ENCODE measurements at places on chromosomes 16 and 17.
A peak's percentile ranks its signal among the peaks of the same experiment; 100 is the strongest.

- no peak for DNase-seq
Observed at GRCh38 chr16:89373355-89374110, 116.8 kb downstream of the ANKRD11 start.

DNA sequence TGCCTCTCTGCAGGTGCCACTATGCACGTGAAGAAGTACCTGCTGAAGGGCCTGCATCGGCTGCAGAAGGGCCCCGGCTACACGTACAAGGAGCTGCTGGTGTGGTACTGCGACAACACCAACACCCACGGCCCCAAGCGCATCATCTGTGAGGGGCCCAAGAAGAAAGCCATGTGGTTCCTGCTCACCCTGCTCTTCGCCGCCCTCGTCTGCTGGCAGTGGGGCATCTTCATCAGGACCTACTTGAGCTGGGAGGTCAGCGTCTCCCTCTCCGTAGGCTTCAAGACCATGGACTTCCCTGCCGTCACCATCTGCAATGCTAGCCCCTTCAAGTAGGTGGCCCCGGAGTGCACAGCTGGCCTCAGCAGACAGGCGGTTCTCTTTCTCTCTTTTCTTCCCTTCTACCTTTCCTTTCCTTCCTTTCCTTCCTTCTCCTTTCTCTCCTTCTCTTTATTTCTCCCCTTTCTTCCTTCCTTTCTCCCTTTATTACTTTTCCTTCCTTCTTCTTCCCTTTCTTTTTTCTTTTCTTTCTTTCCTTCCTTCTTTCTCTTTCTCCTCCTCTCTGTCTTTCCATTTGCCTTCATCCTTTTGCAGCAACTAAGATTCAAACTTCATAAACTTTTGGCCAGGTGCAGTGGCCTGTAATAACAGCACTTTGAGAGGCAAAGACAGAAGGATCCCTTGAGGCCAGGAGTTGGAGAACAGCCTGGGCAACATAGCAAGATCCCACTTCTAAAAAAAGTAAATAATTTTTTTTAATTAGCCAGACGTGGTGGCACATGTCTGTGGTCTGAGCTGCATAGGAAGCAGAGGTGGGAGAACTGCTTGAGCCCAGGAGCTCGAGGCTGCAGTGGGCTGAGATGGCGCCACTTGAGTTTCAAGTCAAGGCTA lies 46.7 kb downstream of the SCNN1B start:
- DNase-seq = no peak

- no peak for DNase-seq
Observed at GRCh38 chr16:10945065-10945787, 862 bp downstream of the CLEC16A start.

- DNase-seq = no peak
Observed at GRCh38 chr17:57121308-57122042, 36.4 kb downstream of the AKAP1 start.

DNA sequence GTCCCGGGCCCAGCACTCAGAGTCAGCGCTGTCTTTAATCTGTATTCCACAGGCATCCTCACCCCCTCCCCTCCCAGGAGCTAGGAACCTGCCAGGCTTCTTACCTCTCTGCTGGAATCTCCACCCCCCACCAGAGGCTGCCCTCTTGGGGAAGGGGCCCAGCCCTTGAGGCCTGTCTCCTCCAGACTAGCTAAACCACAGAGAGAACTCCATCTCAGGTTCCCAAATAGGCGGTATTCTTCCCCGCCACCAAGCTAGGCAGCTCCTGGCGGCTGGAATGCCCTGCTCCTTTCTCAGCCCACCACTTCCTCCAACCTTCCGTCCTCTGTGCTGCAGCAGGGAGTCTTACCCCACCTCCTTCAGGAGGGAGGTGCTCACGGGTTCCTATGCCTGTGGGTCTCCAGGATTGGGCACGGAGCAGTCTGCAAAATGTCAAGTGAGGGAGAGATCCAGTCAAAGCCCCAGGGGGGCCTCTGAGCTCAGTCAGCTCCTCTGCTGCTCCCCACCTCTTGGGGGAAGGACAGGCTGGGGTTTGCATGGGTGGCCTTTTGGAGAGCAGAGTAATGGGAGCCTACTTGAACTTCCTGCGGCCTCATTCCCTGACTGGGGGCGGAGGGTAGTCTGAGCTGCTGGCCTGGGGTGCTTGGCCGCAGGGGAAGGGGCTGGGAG lies 55.7 kb downstream of the SREBF1 start:
- DNase-seq = peak; percentile 50

DNA sequence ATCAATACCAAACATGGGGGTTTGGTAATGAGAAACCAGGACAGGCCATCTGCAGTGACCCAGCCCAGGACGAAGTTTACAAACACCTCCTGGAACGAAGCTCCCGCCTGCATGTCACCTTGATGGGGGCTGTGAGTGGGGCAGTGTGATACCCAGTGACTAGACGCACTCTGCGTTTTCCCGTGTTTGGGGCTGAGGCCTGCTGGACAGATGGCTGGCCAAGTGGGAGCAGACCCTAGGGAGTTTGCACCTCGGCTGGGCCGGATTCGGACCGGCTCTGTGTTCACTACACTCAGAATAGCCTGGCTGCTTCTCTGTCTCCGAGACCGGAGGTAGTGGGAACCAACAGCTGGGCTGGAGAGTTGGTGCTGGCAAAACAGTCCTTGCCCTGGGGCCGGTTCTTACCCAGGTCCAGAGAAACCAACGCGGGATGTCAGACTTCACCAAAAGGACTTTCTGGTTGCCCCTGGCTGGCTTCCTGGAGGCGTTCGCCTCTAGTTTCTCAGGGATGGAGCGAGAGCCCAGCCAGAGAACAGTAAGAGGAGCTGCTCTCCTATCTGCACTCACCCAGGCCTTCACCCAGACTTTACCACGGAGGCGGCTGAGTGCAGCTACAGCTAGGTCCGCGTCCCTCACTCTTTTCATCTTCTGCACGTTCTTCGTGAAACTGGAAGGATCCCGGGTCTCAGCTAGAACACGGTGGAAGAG lies 20.4 kb downstream of the CARHSP1 start:
- DNase-seq = no peak

- no peak for DNase-seq
Observed at GRCh38 chr17:39671651-39672521, 3.6 kb downstream of the PNMT start.

GRCh38 chr17:8474826-8475225 lies 39.1 kb downstream of the NDEL1 start:
- DNase-seq = no peak

- DNase-seq = no peak
Observed at GRCh38 chr16:14415291-14415690, 214.8 kb downstream of the PARN start.

DNA sequence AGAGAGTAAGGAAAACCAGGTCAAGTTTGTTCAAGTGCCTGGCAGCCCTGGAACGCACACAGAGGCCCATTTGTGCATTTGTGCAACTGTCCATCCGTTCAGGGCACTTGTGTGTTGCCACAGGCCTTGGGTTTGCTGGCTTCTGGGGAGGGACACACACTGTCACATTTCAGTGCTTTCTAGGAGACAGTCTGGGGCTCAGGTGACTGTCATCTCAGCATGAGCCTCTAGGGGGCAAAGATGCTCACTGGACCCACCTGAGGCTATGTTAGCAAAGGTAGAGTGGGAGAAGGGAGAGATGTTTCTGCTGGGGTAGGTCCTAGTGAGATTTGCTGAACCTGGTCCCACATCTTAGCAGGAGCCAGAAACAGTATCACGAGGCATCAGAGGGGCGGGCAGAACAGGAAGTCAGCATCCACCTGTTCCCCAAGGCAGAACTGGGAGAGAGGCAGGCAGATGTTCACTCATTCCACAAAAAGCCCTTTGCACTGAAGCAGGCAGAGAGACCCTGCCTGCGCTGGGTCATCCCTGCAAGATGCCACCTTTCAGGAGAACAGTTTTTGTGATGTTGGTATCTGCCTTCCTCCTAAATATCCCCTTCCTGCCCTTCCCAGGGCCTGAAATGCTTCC lies 48.5 kb downstream of the RAI1 start:
- DNase-seq = no peak

DNA sequence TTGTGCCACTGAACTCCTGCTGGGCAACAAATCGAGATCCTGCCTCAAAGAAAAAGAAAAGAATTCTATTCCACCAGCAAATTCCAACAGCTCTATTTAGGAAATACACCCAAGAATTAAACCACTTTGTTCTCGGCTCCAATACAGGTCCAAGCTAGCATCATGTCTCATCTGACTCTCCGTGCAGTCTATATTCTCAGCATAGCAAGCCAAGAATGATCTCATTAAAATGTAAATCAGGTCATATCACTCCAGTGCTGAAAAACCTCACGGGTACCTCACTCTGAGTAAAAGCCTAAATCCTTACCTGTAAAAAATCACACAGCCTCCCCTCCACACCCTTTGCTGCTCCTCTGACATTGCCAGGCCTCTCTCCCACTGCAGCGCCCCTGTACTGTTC lies 23.9 kb downstream of the UBE2G1 start:
- DNase-seq = no peak

GRCh38 chr17:51463353-51463752 lies 203.0 kb downstream of the UTP18 start:
- no peak for DNase-seq

DNA sequence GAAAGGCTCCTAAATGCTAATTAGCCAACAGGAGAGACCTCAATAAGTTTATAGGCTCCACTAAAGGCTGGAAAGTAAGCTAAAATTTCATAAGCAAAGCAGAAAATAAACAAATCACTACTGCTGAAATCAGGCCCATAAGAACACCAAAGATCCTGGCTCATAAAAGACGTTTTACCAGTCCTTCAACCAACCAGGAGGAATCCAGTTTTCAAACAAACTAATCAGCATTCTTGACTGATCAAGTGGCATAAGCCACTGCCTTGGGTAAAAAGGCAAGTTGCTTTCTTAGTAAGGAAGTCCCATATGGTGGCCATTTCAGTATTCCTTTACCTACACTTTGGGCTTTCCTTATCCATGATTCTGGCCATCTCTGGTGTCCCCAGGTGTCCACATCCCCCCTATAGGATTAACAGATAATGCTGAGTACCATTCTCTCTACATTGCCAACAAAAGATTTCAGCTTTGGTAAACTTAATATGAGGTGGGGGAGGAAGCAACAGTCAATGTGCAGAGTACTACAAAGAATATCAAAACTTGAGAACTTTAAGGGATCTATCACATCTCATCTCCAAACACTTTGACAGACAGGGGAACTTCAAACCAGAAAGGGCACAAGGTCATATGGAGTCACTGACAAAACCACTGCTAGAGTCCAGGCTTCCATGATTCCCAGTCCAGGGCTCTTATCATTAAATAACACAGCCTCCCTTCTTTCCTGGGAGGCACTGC lies 1.3 kb downstream of the TOM1L2 start:
- no peak for DNase-seq

GRCh38 chr17:13885550-13885949 lies 183.8 kb upstream of the COX10 start:
- no peak for DNase-seq

GRCh38 chr16:89012622-89012995 lies 35.6 kb upstream of the CBFA2T3 start:
- DNase-seq = no peak

- no peak for DNase-seq
Observed at GRCh38 chr17:17060930-17061329, 18.7 kb downstream of the MPRIP start.

- DNase-seq = no peak
Observed at GRCh38 chr17:30101686-30102390, 14.8 kb upstream of the NSRP1 start.

GRCh38 chr16:55655381-55655896 lies 349 bp upstream of the SLC6A2 start:
- no peak for DNase-seq

GRCh38 chr16:20409398-20410120 lies at the start of gene ACSM5:
TSS of gene ACSM5 (plus strand) at chr16:20409534. CDS start at chr16:20411485, 1,951 bp downstream.
- no peak for DNase-seq

GRCh38 chr17:44266402-44267164 lies 1.4 kb downstream of the SLC4A1 start:
- no peak for DNase-seq

DNA sequence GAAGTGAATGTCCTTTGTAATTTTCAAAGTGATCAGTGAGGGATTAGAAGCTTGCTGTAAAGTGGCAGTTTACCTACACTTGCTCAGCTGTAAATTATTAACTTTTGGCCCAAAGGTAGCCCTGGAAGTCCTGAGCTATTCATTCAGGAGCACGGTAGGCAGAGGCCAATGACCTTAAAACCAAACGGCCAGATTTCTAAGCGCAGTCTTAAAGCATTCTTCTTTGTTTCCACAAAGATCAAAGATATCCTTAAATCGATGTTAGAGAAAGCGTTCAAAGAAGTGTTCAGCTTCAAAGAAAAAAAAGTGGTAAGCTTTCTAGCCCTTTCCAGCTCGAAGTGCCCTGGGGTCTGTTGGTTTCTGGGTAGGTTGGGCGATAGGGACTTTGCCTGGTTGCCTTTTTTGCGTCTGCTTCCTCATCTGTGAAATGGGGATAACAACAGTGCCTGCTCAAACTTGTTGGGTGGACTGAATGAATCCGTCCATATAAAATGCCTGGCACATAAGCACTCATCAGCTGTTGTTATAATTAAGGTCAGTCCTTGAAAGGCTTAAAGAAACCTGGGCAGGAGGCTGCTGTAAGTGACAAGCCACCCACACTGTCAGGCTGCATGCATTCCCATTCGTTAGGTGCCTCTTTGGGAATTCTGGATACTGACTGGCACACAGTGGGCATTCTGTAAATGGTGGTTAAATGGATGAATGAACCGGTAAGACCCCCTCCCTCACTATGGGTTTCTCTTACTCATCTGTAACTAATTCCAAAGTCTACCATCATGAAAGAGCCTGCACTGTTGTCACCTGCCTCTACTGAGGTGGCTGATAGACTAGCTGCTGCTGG lies 113.2 kb downstream of the PRKCA start:
- DNase-seq = no peak

Measured in urinary bladder (tissue), 4 donors.